ENCODE measurements at places on chromosomes 13 and 19.

DNA sequence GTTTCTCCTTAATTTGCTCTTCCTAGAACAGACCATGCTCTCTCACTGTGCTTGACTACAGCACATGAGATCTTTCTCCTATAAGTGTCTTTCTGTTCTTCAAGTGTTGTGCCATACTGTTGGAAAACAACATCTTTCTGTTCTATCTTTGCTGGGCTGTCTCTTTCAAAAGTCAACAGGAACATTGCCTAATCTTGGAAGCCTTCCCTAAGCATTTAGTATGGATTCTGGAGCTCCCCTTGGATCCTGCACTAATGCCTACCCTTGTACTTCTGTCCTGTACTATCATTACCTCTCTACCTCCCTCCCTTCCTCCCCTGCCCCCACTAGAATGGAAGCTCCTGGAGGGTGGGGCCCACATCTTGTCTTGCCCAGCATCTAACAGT is 26.8 kb downstream of the STARD13 start:
- DNase-seq, result no peak

DNA sequence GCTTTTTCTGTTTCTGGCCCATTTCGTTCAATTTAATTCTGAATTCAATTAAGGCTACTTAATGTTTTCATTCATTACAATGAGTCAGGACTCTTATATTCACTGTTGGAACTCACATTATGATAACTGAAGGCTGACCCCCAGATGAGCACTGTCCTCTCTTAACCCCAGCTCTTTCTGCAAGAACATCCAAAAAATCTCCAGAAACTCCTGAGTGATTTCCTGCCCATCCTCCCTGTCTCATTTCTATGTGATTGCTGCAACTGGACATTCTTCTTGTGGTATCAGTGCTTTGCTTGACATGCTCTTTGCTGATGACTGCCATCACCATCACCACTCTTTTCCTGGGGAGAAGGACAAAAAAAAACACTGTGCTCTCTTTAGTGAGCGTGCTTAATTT is 240.3 kb downstream of the SPRY2 start:
- DNase-seq, result no peak

DNA sequence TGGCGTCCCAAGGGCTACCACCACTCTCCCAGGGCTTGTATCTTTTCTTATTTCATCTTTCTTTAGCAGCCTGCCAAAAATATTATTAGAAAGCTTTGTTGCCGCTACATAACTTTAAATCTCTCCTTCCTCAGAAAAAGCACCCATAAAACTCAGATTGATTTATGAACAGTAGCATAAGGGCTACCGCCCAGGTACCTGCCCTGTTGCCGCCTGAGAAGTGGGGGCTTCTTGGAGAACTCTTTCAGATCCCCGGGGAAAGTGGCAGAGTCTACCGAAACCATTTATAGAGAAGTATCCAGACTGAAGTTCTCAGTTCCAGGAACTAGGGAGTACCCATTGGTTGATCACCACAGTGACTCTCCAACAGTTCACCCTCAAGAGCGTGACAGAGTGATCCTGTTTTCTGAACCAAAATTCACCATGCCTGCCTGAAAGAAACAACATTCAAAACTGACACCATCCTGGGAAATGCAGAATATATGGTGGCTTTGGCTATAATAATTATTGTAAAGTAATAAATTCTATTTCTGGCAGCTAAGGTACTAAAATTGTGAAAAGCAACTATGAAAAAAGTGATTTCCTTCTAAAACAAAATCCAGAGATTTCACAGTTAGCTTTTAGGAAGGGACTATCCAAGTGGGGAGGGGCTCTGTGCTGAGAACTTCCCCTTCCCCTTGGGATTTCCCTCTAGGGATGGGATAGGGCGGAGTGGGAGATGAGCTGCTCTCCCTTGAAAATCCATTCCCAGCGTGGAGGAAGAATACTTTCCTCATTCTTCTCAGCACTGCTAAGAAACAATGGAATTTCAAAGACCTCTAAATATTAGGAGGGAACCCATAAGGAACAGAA is 877 bp upstream of the N4BP2L1 start:
- DNase-seq, result no peak

DNA sequence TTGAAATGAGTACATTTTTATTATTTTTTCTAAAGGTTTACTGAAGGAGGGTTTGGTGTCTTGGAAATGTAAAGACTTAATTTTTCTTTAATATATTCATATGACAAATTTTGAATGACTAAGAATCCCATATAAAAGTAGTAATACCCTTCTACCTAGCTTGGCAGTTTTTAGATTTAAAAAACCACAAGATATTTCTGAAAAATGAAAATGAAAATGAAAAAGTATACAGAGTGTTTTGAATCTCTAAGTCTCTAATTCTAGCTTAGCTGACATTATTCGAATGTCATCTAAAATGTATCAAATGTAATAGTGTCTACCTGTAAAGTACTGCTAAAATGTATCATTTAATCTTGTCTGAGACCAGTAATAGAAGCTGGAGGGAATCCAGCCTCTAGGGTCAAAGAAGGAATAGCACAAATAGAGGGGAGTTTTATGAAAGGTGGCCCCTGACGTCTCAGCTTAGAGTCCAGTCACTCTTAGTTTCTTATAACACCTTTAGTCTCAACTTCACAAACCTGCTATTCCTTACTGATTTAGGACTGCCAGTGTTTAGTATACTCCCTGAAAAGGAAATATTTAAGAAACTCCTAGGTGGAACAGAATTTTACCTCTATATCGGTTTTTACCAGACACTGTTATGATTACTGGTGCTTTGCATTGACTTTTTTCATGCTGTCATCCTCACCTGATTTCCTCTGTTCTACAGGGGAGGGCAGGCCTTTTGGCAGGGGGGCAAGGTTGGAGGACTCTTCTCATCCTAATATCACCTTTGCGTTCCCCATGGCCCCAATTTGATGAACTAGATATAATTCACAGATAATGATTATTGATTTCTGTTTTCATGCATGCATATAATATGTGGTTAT is 16.2 kb upstream of the MIR17HG start:
- DNase-seq, result no peak

- no peak for DNase-seq
Observed at GRCh38 chr19:8208922-8209461, at the start of gene CERS4. Gene CERS4 (plus strand): TSS chr19:8209370. CDS start chr19:8251077, 41,707 bp downstream.

- DNase-seq, result no peak
Observed at GRCh38 chr13:65343898-65344663, 1886.1 kb downstream of the PCDH9 start.

GRCh38 chr13:39407786-39408185 is 195.2 kb downstream of the LHFPL6 start:
- DNase-seq, result no peak

DNA sequence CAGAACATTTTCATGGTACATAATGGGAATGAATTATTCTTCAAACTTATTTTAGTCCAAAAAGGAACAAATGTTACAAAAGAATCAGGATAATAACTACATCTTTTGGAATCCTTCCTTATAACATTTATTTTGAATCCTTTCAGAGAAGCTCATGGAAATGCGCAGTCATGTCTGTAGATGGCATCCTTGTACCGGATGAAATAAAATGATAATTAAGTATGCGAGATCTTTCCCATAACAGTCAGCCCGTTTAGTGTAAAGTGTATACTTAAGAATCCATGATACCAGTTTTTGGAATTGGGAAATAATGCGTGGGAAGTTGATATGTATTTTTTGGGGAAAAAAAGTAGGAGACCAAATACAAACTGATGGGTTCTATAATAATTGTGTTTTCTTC is 418.8 kb downstream of the GPC5 start:
- DNase-seq, result no peak

DNA sequence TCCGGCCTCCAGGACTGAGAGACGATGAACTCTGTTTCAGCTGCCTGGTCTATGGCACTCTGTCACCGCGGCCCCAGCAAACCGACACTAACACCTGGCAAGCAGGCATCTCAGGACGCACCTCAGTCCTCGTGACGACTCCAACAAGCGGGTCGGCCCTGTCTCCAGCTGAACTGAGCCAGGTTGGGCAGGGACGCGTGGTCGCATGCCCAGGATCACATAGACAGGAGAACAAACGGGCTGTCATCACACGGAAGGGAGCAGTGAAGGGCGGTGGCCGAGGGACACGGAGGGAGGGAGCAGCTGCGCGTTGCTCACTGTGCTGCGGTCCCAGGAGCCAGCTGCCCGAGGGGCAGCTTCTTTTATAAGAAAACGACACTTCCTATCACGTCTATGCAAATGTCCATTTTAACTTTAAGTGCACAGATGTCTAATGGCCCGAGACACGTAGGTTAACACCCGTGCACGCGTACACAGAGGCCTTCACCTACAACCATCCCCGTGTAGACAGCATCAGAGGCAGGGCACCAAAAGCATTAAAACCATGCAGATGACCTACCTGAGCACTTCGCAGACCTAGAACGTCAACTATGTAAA is 8.9 kb downstream of the SGTA start:
- no peak for DNase-seq

GRCh38 chr13:78198419-78198818 is 279.8 kb upstream of the EDNRB start:
- DNase-seq, result no peak

GRCh38 chr19:45607071-45608029 is 5.3 kb upstream of the GPR4 start:
- DNase-seq, result no peak
